ENCODE measurements at places on chromosomes 12 and 14.

- DNase-seq = peak; percentile 25
These were observed 83.9 kb downstream of the ADCK1 start for GRCh38 chr14:77883847-77884238.

GRCh38 chr12:981961-982360, 9.1 kb upstream of the ERC1 start:
- no peak for DNase-seq

- DNase-seq = no peak
These were observed 11.3 kb downstream of the GARIN6 start for GRCh38 chr12:99658671-99659349.

DNA sequence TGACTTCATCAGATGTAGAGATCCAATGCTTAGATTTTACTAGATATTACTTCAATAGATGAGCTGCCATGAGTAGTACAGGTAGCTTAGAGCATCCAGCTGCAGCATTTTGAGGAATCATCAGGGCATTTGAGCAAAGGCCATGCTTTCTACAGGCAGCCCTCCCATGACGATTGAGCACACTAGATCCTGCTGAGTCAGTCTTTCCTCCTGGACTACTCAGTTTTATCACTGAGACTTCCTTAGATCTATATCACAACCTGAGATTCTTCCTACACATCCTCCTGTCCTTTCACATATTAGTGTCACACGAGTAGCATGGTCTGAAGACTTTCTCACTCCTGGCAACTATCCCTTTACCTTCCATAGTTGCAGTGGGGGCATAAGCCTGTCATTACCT, 1401.8 kb downstream of the FSCB start:
- peak; percentile 10 for DNase-seq

DNA sequence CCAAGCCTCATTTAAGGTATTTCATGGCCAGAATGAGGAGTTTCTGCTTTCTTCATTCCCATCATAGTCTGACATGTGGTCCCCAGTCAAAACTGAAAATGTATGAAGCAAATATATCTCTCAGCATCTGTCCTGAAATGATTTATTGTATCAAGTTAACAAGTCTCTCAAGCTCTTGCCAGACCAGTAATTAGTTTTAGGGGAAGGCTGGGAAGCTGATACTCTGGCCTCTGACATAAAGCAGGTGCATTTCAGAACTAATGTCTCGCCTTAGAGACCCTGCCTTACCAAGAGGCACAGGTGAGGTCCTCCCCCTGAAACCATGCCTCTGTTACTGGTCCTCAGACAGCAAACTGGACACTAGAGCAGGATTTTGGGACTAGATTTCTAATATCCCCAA, 266.5 kb downstream of the SLC15A4 start:
- no peak for DNase-seq

GRCh38 chr12:69240631-69240995, 1.2 kb downstream of the CPSF6 start:
- peak; percentile 47 for DNase-seq

DNA sequence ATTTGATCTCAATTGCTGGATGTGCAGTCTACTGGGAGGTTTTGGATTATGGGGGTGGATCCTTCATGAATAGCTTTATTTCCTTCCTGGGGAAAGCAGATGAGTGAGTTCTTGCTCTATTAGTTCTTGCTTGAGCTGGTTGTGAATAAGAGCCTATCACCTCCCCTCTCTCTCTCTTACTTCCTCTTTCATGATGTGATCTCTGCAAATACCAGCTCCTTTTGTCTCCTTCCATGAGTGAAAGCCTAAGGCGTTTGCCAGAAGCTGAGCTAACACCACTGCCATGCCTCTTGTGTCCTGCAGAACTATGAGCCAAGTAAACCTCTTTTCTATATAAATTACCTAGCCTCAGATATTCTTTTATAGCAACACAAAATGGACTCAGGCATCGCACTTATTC, 302.7 kb downstream of the CCER1 start:
- DNase-seq = peak; percentile 36

DNA sequence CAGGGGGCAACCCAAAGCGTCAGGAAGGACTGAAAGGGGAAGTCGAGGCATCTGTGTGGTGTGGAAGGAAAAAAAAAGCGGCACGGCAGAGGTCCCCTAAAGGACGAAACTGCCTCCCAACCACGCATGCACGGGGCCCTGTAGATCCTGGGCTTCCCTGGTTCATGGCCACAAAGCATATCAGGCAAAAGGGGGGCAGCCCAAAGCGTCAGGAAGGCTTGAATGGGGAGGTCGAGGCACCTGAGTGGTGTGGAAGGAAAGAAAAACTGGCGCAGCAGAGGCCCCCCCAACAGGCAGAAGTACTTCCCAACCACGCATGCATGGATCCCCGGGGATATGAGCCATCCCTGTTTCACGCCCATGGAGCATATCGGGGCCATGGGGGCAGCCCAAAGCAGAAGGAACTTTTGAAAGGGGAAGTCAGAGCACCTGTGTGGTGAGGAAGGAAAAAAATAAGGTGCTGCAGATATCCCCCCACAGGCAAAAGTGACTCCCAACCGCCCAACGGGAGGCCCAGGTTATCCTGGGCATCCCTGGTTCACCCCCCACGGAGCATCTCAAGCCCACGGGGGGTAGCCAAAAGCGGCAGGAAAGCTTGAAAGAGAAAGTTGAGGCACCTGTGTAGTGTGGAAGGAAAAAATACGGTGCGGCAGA, 581.2 kb downstream of the ALG10 start:
- no peak for DNase-seq

GRCh38 chr14:38389681-38390080, 133.8 kb upstream of the CLEC14A start:
- DNase-seq = no peak

DNA sequence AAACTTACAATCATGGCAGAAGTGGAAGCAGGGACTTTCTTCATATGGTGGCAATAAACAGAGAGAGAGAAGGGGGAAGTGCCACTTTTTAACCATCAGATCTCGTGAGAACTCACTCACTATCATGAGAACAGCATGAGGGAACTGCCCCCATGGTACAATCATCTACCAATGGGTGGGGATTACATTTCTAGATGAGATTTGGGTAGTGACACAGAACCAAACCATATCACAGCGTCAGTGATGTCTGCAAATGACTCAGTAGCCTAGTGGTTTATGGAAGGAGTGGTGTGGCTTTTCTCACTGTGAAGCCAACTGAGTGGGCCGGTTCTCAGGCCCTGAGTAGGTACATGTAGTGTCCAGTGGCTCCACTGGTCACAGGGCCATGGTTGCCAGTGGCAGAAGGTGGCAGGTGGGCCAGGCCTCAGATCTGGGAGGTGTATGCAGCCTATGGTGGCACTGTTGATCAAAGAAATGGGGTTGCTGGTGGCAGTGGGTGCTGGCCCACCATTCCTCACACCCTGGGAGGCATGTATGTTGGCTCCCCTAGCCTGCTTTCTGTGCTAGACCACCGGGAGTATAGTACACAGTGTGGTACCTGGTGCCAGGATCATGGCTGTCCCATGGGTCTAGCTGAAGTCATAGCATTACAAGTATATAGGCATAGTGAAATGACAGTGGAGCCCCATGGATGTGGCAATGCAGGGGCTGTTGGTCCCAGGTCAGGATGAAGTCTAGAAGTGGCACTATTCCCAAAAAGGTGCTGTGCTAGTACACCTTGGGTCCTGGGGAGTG, 191.9 kb downstream of the NUBPL start:
- no peak for DNase-seq

- DNase-seq = no peak
These were observed 74.9 kb downstream of the PDE3A start for GRCh38 chr12:20443255-20443654.

GRCh38 chr12:124053851-124054250, 80.8 kb downstream of the ZNF664 start:
- DNase-seq = peak; percentile 87

GRCh38 chr14:70920608-70921007, 13.3 kb downstream of the PCNX1 start:
- DNase-seq = no peak

DNA sequence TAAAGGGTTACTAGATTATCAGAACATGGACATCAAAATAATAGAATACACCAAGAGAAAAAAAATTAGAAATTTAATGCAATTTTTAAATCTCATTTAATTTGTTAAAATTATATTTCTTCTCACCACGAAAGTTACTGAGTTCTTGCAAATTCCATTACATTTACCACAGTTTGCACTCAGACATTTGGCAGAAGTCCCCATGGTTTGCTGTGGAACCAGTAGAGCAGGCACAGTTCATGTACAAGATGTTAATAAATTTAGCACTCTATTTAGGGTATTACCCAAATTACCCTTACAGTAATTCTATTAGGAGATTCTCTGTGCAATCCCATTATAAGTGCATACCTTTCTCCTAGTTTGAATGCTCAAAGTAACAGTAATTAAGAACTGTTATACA, 9.7 kb downstream of the SCN8A start:
- DNase-seq = no peak

DNA sequence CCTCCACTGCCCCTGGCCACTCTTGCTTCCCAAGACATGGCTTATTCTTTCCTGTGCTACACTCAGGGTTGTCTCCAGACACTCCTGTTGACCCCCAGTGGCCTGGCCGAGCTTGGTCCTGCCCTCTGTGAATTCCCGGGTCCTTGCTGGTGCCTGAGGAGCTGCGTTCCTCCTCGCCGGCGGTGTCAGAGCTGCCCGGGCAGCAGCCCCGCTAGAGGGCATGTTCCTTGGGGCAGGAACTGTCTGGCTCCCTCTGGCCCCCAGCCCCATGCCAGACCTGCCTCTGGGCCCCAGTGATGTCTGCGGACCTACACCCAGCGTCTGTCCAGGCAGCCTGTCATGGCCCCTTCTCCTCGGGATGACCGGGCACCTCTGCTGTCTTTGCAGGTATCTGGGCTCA, 68.4 kb downstream of the AACS start:
- DNase-seq = no peak

DNA sequence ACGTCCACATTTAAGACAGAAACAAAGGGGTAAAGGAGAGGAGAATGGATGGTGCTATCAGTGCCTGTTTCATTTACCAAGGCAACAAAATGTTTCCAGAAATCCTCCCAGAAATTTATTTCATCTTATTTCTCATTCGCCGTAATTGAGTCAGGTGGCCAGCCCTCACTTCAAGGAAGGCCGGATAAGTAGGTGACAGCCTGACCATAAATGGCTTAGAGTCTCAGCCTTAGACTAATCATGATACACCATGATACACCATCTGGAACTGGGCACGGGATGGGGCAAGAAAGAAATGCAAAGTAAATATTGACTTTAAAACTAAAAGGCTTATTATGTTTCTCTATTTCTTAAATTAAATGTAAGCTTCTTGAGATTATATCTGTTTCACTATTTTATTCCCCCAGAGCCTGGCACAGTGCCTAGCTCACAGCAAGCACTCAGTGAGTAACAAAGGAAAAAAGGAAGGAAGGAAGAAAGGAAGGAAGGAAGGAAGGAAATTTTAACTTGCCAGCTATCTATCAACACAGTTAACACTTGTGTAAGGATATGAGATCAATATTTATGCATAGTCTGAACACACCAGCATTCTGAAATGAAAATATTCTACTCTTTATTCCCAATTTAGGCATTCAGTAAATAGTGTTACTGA, 106.1 kb upstream of the FSCB start:
- DNase-seq = no peak

GRCh38 chr14:87940382-87940781, 52.6 kb downstream of the GALC start:
- DNase-seq = no peak

DNA sequence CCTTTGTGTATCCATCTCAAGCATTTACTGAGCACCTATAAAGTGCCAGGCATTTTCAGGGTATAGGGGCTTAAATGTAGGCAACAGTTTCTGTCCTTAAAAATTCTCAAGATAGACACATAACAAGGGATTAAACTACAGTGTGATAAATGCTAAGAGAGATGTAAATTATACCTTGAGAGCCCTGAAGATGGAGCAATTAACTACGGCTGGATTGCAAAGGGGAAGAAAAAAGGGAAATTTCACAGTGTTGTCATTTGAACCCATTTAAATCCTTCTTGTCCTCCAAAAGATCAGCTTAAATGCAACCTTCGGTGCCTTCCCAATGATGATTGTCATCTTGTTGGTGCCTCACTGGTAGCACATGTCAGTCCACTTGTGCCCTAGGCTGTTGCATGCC, 11.5 kb upstream of the IL26 start:
- no peak for DNase-seq

GRCh38 chr12:6535697-6535946, 1.3 kb downstream of the GAPDH start:
- DNase-seq = no peak

DNA sequence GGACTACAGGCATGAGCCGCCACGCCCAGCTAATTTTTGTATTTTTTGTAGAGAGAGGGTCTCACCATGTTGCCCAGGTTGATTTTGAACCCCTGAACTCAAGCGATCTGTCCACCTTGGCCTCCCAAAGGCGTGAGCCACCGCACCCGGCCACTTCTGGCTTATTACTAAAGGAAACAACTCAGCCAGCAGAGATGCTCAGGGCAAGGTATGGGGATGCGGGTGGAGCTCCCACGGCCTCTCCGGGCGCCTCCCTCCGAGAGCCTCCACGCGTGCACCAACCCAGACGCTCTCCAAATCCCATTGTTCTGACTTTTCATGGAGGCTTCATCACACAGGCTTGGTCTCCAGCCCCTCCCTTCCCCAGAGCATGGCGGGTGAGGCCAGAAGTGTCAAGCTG, 6.1 kb upstream of the GPR132 start:
- DNase-seq = no peak

DNA sequence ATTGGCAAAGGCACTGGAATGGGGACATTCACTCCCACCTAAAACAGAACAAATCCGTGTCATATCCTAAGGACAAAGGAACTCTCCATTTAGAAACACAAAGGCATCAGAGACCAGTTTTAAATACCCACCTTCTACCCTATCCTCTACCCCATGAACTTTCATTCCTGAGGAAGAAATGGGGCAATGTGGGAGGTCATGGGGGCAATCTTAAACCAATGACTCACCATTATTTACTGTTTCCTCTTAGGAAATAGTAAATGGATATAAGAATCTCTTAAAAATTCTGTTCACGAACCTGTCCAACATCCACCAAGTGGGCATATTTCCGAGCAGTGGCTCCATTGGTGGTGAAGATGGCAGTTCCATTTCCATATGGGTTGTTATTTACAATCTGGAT, 19.4 kb downstream of the ALDH6A1 start:
- DNase-seq = no peak

- no peak for DNase-seq
These were observed 56.4 kb downstream of the EP400 start for GRCh38 chr12:132006056-132006680.

Measured in mesendoderm (in vitro differentiated cells).